Omental fat pad (tissue), 4 donors: ENCODE measurements at places on chromosomes 11 and 22. TPM values are rescaled to one million over a fixed set of nuclear protein-coding genes. Genes with fewer than 3 reads are reported as not detected.

GRCh38 chr11:64614917-64615316 is 23.9 kb downstream of the SLC22A12 start:
- no peak for DNase-seq

RIMBP3B gene
- not detected for total RNA-seq

- DNase-seq = no peak
Observed at GRCh38 chr11:1829039-1829820, 5.6 kb upstream of the SYT8 start.

MYEOV gene
- total RNA-seq = 8.9 TPM

DNA sequence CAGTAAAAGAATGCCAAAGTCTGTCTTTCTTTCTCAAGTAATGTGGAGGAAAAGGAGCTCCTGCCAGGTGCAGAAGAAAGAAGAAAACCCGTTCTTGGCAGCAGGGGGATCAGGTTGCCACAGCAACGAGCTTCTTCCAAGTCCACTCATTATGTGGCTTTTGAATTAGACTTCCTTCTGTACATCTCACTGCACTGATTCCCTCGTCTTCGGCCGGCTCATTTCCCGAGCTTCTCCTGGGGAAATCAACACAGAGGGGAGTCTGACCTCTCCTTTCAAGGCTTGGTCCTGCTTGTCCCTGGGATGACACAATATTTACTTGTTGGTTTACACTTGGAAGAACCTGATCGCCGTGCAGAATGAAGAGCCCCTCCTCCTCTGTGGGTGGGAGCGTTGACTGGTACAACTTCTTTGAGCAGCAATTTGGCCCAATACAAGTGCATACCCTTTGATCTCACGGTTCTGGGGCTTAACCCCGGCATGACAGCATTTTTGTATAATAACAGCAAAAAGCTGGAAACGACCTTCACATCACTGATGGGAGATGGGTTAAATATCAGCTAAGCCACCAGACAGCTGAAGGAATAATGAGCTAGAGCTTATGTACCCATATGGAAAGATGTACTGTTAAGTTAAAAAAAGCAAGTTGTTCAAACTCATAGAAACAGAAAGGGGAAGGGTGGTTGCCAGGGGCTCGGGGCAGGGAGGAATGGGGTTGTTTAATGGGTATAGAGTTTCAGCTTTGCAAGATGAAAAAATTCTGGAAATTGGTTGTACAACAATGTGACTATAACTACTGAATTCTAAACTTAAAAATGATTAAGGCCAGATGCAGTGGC is 35.4 kb downstream of the MCHR1 start:
- DNase-seq = no peak

- DNase-seq = no peak
Observed at GRCh38 chr22:27084130-27084529, 426.7 kb downstream of the MIAT start.

GRCh38 chr11:66604155-66604554 is 11.2 kb downstream of the CCS start:
- no peak for DNase-seq

GRCh38 chr22:44328762-44329161 is 16.0 kb upstream of the SHISAL1 start:
- no peak for DNase-seq

- DNase-seq = no peak
Observed at GRCh38 chr22:42078469-42079318, 806 bp upstream of the SMDT1 start.

SLC22A25 gene
- total RNA-seq = not detected

IGLL1 gene
- not detected for total RNA-seq

DNA sequence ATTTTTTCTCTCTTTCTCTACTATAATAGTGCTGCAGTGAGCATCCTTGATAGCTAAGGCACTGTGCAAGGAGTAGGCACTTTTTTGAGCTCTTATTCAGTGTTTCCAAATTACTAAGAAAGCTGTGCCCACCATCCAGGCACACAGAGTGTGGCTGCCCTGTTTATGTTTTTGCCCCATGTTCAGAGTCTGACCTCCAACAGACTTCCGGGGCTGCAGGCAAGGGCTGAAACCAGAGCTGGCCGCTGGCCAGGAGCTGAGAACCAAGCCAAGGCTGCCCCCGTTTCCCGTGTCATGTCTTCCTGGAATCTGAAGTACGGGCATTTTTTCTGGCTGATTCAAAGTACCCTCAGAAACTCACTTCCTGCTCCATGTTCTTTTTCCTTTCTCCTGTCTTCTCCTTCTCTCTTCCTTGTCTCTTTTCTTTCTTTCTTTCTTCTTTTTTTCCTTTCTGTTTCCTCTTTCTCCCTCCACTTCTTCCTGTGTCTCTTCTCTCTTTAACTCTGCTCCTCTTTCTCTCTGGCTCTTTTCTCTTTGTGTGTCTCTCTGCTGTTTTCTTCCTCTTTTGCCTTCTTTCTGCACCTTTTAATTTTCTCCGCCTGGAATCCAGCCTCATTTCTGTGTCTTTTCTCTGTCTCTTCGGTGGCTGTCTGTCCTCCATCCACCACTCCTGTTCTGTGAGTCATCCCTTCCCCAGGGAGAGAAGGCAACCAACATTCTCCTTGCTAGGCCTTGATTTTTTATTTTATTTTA is 17.0 kb upstream of the KCTD14 start:
- peak; percentile 42 for DNase-seq

GRCh38 chr11:9046481-9046880 is 42.7 kb upstream of the NRIP3 start:
- DNase-seq = no peak

GRCh38 chr11:108672113-108672512 is 7.2 kb downstream of the DDX10 start:
- no peak for DNase-seq

- no peak for DNase-seq
Observed at GRCh38 chr22:24043958-24044357, 32.9 kb downstream of the CABIN1 start.

PHRF1 gene
- 19.0 TPM for total RNA-seq

HEPHL1 gene
- total RNA-seq = not detected

DNA sequence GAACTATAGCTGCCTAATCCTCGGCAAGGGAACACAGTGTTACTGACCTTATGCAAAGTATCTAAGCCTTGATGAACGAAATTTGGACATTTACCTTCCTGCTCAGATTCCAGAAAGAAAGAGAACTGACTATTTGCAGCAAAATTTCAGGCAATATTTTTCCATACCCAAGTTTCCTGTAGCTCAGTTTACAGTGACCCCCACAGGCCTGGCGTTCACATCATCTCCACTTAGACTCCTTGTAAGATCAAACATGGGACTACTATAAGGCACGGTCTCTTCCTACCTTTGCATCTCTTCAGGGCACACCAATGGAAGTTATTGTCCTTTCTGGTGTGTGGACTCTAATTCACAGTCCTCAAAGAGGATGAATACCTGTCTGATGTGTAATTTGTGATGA is 21.1 kb downstream of the MS4A6A start:
- DNase-seq = no peak

DNA sequence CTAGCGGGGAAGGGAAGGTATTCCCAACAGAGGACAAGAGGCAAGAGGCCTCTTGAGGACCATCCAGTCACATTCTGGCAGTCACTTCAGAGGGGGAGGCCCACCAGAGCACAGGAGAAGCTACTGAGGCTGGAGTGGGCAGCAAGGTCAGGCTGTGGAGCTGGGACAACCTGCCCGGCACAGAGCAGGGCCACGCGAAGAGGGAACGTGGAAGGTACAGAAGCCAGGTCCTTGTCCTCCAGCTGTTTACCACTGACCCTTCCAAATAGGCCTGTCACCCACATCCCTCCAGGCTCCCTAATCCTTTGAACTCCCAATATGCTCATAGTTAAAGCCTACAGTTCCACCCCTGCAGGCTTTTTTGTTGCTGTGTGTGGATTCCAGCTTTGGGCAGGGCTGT is 76.9 kb downstream of the IGLL1 start:
- DNase-seq = no peak

DNA sequence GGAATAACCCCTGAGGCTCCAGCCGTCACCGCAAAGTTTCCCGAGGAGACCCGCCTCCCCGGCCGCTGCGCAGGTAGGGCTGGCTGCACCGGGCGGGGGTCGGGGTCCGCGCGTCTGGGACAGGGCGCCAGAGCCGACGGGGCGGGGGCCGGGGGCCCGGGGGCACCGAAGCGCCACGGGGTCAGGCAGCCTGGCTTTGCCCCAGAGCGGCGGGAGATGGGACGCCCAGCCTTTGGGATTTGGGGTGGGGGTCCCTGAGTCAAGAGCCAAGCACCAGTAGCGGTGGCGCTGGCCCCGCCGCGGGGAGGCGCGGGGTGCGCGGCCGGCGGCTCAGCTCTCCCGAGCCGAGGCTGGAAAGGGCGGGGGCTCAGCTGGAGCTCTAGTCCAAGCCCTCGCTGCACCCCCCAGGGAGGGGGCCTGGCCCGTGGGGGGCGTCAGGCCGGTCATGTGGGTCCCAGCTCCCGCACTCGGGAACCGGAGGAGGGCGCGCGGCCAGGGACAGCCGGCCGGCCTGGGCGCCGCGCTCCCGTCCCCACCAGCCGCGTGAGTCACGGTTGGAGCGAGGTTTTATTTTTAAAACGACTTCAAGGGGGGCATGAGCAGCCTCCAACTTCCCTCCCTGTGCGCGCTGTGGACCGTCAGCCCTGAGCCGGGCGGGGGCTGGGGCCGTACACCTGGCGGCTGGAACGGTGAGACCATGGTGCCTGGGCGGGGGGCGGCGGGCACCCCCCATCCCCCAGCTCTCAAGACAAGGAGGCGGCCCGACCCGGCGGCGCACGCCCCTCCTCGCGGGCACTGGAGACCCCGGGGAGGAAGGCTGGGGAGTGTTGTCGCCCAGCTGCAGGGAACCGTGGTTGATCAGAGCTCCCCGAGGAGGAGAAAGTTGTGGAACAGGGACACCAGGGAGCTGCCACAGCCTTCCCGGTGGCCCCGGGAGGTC is 626 bp downstream of the FLRT1 start:
- no peak for DNase-seq

DNA sequence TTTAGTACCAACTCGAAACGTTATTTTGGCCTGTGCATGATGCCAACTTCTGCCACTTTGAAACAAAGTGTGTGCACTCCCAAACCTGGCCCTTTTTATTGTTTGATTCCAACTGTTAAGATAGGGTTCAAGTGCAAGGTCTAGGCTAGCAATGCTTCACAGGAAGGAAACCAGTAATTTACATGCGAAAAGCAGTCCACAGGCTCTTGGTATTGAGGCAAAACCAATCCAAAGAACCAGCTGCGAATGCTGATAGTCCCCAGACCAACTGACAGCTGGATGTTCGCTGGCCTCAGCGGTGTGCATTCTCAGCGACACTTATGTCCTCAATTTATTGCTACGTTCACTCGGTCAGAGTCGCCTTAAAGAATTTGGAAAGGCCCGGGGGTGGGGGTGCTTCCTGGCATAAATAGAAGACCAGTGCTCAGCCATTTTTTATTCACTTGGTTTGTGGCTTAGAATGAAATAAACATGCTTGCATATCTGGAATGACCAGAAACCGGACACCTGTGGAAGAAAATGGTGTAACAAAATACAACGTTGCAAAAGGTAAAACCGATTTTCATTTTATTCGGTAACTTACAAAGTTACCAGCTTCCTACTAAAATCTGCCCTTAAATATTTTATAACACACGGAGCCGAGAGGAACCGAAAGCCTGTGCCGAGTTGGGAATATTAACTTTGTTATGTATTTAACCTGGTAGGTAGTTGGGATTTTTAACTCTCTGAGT is 1.6 kb downstream of the CPT1A start:
- DNase-seq = no peak

DNA sequence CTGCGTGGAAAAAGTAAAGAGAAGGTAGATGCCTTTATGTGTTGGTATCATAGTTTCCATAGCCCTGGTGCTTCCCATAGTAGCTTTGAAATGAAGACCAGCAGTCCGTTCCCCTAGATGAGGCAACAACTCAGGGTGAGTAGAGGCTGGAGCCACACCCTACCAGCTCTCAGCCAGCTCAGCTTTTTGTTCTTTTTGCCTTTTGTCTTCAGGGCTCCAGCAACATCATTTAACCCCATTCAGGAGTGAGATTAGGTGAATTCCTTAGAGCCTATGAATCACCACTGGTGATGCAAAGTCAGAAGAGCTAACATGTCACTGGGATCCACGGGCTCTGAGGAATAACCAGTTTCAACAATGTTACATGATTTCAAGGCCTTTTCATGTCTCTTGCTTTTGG is 14.0 kb upstream of the SESN3 start:
- DNase-seq = no peak
